ENCODE measurements at places on chromosomes 16 and 17. TPM values are rescaled to one million over a fixed set of nuclear protein-coding genes. Genes with fewer than 3 reads are reported as not detected.
A peak's percentile ranks its signal among the peaks of the same experiment; 100 is the strongest.

The SSTR5 gene
- polyA plus RNA-seq, result 0.17 TPM

The DHRS7C gene
- not detected for polyA plus RNA-seq

DNA sequence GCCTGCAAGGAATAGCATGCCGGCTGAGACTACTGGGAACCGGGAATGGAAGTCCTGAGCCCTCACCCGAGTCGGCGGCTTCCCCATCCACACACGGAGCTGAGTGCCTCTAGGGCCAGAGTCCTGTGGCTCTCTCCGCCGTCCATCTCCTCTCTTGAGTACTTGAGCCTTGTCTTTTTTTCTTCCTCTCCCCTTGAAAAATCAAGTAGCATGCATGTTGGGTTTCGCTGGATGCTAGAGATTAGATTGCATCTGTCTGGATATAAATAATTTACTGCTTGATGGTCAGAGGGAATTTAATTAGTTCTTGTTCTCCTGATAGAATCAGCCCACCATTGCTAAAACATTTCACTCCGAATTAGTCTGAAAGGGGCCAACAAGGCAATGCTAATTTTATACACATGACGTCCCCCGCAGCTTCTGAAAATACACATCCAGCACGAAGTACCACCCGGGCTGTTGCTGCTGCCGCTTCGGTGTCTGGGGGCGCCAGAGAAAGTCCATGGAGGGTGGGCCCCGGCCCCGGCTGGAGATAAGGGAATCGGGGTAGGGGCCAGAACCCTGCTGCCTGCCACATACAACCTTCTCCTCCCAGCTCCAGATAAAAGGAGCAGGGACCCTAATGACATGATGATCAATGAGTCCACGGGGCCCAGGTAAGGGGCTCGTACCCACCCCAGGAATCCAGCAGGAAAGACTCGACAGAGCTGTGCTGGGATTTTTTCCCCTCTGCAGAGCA, 48.5 kb downstream of the RBFOX3 start:
- H3K27me3 ChIP-seq, result peaks cover 6% of the 10 kb centered on the region
- H3K4me1 ChIP-seq, result no peaks in the 10 kb centered on the region
- H3K27ac ChIP-seq, result no peak overlapping the region
- no peak overlapping the region for H3K4me3 ChIP-seq
- no peak for DNase-seq

DNA sequence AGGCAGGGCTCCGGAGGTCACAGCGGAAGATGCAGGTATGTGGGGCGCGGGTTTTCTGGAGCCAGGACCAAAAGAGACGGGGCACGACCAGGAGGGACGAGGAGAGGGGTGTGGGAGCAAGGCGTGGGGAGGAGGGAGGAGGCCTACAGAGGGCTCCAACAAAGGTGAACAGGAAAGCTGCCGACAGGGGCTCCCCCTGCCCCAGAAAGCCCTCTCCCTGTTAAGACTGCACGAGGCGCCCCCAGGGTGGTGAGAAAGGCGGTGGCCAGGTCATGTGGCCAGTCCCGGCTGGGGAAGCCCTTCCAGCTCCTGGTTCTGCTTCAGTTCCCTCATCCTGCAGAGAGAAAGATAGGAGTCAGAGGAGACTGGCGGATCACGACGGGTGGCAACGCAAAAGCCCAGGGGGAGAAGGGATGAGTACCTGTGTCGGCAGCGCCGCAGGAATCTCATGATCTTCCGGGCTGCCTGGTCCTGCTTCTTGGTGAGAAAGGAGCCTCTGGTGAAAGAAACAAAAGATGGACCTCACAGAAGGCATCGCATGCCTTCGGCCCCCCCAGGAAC, 949 bp upstream of the SPAG7 start:
- DNase-seq, result peak; percentile 39
- H3K4me3 ChIP-seq, result no peak overlapping the region
- no peak overlapping the region for H3K27ac ChIP-seq

The ZNF768 gene
- polyA plus RNA-seq, result 55.6 TPM
